ENCODE measurements at places on chromosomes 7 and 10.
A peak's percentile ranks its signal among the peaks of the same experiment; 100 is the strongest.

GRCh38 chr10:13990392-13990805 is 340.3 kb downstream of the FRMD4A start:
- no peak for DNase-seq

DNA sequence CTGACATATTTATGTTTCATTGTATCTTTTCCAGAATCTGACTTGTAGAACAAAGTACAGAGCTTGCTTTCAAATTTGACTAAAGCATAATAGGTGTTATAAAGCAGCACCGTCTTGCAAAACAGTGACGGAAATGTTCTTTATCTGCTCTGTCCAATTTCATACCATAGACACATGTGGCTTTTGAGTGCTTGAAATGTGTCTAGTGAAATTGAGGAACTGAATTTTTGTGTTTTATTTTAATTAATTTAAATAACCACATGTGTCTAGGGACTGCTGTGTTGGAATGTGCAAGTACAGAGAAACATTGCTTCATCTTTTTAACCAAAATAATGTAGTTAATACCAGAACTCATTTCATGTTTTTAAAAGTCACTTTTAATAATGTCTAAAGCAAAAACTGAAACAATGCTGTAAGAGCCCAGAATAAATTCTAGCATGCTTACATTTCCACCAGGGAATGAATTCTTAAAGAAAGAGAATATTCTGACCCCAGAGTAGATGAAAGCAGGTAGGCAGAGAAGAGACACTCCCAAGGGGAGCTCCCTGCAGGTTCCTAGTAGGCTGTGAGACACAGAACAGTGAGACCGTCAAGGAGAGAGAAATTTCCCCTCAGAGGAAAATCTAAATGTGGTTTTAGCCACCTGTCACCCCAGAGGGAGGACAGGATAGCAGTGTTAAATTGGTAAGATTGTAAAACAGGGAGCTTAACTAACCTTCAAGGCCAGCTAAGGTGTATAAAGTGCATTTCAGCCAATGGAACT is 175.3 kb upstream of the KMT2E start:
- DNase-seq: no peak

DNA sequence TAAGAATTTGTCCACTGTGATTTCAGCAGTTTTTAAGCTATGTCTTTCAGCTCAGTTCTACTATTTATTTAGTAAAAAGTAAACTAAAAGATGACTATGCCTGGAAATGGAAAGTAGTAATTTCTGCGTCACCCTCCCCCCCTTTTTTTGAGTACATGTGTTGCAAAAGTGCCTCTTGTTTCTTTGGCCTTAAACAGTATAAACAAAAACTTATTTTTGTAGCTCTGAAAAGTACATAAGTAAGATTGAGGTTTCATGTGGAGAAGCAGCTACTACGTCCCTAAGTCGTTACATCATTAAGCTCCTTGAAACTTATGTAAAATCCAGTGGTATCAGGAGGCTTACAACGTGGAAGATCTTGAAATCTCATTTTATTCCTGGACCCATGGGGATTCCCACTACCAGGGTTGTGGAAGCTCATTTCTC is 46.3 kb upstream of the HBP1 start:
- no peak for DNase-seq

GRCh38 chr10:133274751-133275683 is 1.7 kb downstream of the ADAM8 start:
- no peak for DNase-seq

DNA sequence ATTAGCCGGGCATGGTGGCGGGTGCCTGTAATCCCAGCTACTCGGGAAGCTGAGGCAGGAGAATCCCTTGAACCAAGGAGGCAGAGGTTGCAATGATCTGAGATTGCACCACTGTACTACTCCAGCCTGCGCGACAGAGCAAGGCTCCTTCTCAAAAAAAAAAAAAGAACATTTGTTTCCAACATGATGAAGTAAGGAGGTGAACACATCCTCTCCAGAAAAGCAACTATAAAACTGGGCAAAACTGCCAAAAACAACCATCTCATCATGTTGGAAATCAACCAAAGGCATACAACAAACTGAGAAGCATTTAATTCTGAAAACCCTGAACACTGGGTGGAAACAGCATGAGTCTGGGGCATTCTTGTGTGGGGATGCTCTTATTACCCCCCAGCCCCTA is 14.3 kb downstream of the PRTFDC1 start:
- DNase-seq: no peak

GRCh38 chr7:92325858-92326257 is 80.1 kb downstream of the ANKIB1 start:
- no peak for DNase-seq

- DNase-seq: peak; percentile 85
Measured at GRCh38 chr10:48466611-48467240, 138.1 kb downstream of the ARHGAP22 start.

- no peak for DNase-seq
Measured at GRCh38 chr7:27869056-27869455, 129.1 kb downstream of the TAX1BP1 start.

GRCh38 chr7:1237704-1238255 is 5.1 kb downstream of the UNCX start:
- no peak for DNase-seq

DNA sequence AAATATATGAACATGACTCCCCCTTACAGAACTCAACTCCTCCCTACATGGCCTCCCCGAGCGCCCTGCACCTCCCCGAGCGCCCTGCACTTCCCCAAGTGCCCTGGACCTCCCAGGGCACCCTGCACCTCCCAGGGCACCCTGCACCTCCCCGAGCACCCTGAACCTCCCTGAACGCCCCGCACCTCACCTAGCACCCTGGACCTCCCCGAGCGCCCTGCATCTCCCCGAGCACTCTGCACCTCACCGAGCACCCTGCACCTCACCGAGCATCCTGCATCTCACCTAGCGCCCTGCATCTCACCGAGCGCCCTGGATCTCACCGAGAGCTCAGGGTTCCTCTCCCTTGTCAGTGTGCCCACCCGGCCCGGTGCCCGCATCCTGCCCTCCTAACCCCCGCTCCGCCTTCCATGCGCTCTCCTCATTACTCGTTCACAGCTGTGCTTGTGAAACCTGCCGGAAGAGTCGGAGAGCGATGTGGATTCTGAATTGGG is 134.3 kb downstream of the ACTR3B start:
- no peak for DNase-seq

DNA sequence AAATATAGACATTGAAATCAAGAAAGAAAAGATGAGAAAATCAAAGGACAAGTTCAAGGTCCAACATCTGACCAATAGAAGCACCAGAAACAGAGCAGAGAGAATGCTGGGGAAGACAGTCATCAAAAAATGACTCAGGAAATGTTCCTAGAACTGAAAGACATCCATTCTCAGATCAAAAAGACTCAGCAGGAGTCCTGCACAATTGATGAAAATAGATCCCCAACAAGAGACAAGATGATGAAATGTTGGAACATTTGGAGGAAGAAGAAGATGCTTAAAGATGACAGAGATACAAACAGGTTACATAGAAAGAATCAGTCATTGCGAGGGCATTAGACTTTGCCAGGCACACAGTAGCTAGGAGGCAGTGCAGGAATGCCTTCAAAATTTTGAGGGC is 30.0 kb upstream of the EIF5AL1 start:
- no peak for DNase-seq

GRCh38 chr10:61257956-61258496 is 195.2 kb downstream of the TMEM26 start:
- DNase-seq: no peak

DNA sequence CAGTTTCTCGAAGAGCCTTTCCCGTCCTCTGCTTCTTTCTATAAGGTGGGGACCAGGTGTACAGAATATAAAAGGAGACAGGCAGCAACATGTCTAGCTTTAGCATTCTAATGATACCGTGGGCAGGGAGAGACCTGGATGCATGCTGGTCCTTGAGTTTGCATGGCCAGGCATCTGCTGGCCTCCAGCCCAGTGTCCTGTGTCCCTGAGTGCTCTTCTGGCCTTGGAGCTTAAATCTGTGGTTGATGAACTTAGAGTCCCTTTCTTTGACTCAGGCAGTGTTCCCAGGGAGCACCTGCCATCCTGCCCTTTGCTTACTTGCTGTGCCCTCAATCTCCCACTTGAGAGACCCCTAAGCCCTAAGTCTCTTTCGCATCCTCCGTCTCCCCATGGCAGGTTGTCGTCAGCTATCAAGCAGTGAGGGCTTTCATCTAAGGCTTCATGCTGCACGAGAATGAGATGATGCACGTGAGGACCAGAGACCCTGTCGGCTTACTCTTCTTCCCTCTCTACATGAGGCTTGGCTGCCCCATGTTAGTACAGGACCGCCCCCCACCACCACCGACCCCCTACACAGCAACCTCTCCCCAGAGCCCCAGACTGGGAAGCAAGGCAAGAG is 313.4 kb upstream of the C7orf33 start:
- no peak for DNase-seq

DNA sequence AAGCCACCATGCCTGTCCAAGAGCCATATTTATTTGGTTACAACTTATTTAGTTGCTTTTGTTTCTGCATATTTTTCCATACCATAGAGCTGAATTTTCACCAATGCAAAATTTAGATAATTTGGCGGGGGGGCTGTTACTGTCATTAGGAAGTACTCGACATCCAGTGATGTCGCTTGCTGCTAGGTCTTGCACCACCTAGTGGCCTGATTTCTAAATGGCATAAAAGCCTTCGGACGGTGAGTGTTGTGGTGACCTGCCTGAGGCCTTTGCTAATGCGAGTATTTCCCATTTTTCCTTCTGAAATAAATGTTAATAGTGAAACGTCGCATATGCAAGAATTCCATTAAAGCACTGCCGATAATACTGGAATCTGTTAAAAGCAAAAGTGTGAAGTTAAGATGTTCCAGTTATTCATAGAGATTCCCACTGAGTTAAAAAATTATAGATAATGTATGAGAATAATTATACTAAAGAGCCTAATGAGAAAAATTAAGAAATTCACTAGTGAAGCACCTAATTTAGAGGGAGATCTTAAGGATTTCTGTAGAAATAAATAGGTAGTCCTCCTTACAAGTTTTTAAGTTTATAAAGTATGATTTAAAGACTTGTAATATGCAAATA is 86.1 kb upstream of the DNAJB6 start:
- DNase-seq: peak; percentile 76

DNA sequence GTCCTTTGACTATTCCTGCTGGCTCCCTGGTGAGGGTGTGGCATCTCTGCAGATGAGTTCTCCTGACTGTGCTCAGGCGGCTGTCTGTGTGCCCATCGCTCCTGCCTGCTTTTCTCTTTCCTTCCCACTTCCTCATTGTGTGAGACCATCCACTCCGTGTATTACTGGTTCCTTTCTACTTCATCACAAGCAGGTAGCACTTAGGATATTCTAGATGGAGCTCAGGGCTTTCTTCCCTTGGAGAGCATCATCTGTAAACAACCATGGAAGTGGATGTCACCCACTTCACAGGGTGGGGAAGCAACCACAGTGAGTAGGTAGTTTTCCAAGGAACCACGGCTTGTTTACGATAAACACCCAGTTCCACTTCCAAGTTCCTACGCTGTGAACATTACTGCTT is 15.7 kb downstream of the DNAJB6 start:
- DNase-seq: no peak

DNA sequence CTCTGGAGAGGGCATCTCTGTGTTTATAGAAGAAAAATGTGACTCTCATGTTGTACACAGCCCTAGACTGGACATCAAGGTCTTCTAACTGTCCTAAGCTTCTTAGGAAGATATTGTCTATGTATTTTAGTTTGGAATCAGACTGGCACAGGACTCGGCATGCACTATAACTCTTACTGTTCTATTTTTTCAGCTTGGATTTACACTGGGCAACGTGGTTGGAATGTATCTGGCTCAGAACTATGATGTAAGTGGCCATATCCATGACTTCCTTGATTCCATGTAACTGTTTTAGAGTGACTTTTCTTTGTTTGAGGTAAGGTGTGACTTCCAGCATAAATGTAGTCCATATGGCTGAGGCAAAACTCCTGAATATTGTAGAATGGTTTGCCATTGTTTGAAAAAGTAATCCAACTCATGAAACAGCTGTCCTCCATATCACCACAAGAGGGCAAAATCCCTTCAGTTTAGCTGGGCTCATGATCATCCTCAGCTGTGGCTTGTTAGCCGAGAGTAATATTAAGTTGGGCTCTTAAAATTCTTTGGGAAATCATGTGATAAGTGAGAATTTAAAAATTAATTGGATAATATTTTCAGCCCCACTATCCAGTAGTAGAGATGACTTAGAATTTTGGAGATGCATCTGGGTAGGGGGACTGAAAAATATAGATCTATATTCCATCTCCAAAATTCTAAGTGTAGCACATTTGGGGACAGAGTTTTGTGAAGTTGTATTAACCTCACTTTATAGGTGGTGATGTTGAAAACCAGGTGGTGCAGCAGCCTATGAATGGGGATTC is 10.4 kb downstream of the STMP1 start:
- DNase-seq: peak; percentile 63

DNA sequence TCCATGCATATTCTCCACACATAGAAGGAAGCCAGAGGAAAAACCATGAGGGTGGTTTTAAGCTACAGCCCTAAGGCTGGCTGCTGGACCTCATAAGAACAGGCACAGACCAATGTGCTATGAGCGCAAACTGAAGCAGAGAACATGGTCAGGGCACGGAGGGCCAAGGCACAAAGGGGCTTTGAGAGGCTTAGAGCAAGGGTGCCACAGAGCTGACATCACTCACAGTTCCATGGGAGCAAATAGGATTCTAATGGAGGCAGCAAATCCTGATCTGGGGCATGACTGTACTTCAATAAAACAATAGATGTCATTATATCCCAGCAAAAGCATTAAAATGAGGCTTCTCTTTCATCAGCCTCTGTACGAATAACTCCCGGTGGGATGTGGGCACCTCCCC is 162.4 kb downstream of the COBL start:
- no peak for DNase-seq

DNA sequence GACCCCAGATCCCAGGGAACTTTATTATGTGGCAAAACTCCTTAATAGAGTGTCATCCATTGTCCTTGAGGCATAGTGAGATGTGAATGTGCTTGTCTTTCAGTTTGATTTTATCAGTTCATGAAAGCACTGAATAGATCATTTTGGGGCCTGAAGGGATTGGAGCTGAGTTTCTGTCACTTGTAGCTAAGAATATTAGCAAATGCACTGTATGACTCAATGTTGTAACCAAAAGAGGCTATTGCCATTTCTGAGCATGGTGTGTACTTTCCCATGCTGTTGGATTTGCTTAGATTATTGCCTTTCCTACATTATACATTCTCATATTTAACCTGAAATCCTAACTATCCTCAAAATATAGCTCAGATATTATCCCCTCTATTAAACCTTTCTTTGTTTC is 130.4 kb downstream of the PRKG1 start:
- no peak for DNase-seq

DNA sequence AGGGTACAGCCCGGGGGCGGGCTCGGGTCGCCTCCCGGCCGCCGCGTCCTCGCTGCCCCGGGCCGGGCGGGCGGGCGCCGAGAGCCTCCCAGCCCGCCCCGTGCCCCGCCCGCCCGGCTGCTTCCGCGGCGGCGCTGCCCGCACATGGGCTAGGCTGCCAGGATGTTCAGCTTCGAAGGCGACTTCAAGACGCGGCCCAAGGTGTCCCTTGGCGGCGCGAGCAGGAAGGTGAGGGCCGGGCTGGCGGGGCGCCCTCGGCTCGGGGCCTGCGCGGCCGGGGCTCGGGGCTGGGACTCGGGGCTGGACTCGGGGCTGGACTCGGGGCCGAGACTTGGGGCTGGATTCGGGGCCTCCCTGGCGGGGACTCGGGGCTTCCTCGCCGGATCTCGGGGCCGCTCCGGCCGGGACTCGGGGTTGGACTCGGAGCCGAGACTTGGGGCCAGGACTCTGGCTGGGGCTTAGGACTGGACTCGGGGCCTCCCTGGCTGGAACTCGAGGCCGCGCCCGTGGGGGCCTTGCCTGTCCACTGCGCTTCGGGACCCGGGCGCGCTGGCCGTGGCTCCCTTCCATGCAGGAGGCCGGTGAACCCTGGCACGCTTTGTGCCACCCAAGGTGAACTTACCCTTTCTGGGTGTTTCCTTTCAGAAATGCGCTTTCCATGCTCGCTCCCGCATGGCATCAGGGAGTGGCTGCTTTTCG is 534 bp downstream of the UBE3C start:
- no peak for DNase-seq

All from H7 (cell line).